Esophagus muscularis mucosa (tissue), 4 donors: ENCODE measurements at places on chromosomes 2 and 18. TPM values are rescaled to one million over a fixed set of nuclear protein-coding genes. Genes with fewer than 3 reads are reported as not detected.

DNA sequence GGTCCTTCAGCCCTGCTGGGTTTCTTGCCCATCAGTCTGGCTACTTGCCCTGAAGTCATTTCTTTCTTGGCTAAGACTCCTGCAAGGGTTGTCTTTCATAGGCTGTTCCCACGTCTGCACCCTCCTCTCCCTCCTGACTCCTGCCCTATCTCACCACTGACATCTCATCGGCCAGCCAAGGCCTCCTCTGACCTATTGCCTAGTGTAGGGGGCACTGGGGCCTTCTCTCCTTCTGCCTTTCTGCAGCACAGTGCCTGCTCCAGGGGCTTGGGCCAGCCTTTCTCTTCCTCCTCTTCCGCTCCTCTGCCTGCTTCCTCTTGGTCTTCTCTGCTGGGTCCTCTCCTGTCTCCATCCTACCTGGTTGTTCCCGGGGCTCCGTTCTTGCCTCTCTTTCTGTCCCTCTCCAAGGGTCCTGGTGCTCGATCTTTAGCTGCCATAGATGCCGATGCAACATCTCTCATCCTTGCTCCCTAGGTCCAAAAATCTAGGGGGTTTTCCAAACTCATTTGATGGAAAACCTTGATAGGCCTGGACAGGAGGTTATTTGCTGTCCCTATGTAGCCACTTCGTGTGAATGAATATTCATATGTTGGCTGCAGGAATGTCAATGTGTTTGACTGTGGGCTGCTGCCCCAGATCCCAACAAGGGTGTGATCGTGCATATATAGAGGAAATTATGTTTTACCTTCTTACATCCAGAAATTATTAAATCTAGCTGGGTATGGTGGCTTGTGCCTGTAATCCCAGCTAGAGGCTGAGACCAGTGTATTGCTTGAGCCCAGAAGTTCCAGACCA lies 9.7 kb upstream of the NT5DC4 start:
- DNase-seq, result no peak

GRCh38 chr2:33620-34019 lies 12.7 kb downstream of the FAM110C start:
- no peak for DNase-seq

DNA sequence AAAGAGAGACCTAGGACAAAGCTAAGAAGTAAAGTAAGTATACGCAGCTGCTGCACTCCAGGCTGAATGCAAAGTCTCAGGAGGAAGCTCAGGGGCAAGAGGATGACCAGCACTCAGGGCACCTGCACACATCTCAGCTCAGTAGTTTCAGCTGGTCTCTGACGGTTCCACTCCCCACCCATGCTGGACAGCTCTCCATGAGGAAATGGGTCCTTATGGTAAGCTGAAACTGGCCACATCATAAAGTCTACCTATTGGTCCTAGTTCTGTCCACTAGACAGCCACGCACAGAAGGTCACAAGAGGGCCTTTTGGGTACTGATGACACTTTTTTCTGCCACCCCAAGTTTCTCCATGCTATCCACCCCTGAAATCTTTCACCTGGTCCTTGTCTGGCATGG lies 215.3 kb downstream of the TTC32 start:
- DNase-seq, result no peak

- DNase-seq, result no peak
Measured at GRCh38 chr2:173099804-173100203, 24.2 kb downstream of the MAP3K20 start.

DNA sequence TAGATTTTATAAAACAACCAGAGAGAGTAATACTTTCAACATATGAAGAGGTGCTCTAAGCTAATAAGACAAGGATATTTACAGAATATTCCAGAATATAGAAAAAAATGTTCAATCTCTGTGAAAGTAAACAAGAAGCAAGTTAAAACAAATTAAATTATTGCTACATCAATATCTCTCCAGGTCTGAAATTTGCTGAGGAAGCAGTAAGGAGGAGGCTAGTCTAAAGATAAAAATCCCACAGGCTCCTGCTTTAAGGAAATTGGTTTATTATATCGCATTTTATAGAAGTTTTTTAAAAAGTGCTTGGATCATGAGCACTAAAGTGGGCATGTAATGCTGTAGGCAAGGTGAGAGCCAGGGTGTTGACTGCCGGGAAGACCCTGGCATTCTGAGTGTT lies 39.7 kb upstream of the ASB18 start:
- DNase-seq, result no peak

The NR4A2 gene
- total RNA-seq, result 0.42 TPM

DNA sequence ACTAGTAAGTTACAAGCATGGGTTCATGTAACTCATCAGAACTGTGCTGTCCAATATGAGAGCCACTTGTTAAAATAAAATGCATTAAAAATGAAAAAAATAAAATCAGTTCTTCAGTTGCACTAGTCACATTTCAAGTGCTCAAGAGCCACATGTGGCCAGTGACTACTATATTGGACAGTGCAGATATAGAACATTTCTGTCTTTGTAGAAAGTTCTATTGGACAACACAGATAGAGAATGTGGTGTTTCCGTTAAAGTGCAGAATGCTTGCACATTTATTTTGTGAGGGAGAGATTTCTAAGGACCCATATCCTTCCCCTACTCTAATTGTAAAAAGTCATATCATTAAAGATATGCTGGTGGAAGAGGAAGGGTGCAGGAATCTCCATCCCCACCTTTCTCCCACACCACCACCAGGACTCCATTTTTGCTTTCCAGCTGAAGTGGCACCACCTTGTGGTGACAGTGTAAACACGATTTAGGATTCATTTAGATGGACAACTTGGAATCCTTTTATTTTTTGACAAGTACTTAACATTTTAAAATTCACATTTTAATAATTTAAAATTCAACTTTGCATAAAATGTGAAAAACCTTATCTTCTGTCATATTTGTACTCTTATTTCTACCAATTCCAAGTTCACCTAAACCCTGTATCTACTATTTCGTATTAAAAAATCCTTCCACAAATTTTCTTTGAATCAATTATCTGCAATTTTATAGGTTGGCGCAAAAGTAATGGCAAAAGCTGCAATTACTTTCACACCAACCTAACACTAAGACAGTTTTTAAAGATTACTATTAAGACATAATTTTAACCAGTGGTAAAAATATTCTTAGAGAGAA lies 9.4 kb upstream of the CD302 start:
- DNase-seq, result no peak

The LIMS3 gene
- total RNA-seq, result 1.9 TPM

The IL37 gene
- total RNA-seq, result not detected

- no peak for DNase-seq
Measured at GRCh38 chr2:233371641-233372040, 17.3 kb downstream of the DGKD start.

GRCh38 chr2:12034382-12034781 lies 287.9 kb downstream of the LPIN1 start:
- DNase-seq, result no peak
